ENCODE measurements at places on chromosomes 2 and 18.

DNA sequence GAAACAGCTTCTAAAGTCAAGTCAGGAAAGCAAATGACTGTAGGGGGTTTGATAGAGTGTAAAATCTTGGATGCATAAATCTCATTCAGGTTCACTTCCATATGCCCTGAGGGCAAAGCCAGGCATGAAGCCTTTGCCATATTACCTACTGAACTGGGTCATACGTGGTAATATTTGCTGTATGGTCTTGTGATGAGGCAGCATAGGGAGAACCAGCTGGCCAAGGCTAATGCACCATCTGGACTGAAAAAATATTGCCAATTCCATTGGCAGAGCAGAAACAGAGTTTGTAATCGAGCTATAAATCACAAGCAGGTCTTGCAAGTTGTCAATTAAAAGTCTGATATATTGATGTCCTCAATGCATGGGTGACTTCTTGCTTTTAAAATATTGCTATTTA is 243.8 kb downstream of the ERBB4 start:
- DNase-seq, result no peak

GRCh38 chr18:10834128-10834815 is 308.4 kb downstream of the NAPG start:
- no peak for DNase-seq

- peak; percentile 95 for DNase-seq
Observed at GRCh38 chr2:47360927-47361326, 42.0 kb upstream of the MSH2 start.

- peak; percentile 95 for DNase-seq
Observed at GRCh38 chr2:62216616-62217015, 20.7 kb downstream of the B3GNT2 start.

- no peak for DNase-seq
Observed at GRCh38 chr18:55439056-55439455, 148.9 kb downstream of the TCF4 start.

DNA sequence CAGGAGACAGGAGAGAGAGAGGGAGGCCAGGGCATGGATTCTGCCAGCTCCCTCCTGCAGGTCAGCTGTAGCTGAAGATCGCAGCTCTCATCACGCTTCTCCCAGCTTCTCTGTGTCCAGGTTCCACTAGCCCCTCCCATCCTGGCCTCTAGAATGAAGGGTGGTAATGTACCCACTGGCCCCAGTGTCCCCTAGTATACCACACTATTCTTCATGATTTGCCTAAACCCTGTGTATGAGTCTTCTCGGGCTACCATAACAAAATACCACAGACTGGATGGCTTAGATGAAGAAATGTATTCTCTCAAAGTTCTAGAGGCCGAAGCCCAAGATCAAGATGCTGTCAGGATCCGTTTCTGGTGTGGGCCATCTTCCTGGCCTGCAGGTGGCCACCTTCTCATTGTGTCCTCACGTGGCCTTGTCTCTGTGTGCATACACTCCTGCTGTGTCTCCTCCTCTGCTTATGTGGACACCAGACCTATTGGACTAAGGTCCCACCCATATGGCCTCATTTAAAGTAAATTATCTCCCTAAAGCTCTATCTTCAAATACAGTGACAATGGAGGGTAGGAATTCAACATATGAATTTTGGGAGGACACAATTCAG is 77.3 kb downstream of the TNFRSF11A start:
- DNase-seq, result no peak

DNA sequence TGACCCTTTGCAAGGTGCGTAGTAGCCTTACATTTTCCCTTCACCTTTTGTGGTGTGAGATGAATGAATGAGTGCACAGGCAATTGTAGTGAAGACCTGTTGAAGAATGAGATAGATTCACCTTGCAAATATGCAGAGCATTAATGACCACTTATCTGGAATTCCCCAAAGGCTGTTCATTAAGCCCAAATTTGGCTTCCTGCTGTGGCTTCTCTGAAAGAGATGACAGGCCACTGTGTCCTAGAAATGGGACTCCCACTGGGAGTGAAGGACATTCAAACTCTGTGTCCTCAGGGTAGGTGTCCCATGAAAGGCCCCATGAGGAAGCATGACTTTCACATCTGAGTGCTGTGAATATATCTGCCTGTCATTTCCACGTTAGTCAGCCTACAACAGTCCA is 1821.8 kb upstream of the PIK3C3 start:
- DNase-seq, result no peak

DNA sequence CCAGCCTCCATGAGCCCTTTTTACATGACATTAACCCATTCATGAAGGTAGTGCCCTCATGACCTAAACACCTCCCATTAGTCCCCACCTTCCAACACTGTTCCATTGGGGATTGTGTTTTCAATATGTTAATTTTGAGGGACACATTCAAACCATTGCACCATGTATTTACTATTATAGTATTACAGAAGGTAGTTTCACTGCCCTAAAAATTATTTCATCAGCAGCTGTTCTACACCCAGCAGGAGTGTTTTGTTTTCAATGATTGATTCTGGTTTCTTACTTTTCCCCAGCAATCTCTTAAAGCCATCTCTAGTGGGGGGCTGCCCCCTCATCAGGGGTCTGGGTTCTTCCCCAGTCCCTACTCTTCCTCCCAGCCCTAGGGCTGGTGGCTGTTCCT is 71.9 kb downstream of the CERS6 start:
- DNase-seq, result no peak

DNA sequence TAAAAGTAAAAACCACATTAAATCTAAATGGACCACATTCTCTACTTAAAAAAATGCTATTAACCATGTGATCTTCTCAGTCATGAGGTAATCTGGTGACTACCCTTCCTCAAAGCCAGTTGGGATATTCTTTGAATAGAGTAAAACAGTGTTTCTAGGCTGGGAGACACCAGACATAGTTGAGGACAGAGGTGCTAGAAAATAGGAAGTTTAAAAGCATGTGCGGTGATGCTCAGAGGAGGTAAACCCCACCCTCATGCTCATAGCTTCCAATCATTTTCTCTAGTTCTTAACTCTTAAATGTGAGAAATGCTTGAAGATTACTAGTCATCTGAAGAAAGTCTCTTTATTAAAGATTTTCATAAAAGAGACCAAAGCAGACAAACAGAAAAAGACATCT is 30.7 kb upstream of the ELAC1 start:
- no peak for DNase-seq

DNA sequence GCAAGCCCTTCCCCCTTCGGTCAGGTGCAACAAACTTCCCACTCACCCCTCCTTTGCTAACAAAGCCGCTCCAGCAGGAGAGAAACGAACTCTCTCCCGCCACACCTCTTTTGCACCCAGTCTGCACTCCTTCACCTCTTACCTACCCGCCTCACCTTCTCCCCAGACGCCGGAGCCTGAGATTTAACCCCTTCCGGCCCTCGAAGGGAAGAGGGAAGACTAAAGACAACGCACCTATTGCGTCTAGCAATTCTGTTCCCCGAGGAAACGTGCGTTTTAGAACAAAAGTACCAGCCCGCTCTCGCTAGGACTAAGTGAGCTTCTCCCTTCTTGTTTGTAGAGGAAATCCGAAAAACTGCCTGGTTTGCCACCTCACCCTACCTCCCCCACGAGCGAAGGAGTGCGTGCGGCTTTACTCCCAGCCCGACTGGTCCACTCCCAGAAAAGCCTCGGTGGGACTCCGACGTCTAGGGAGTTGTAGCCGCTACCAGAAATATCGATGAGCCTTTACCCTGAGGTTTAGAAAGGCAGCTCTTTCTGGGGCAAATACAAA is 441 bp upstream of the PEX13 start:
- peak; percentile 86 for DNase-seq

DNA sequence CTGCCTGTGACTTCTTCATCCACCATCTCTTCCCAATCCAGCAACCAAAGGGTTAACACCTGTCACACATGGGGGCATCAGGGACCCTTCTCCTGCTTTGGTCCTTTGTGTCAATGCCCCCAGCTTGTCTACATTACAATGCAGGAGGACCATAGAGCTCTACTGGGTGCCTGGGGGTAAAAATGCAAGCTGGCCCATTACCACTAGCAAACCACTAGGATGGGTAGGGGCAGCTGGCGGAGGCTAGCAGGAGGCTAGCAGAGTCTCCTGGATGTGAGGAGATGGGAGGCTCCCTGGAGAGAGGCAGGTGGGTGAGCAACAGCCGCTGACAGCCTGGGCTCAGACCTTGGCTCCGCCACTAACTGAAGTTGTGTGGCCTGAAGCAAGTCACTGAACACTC is 153.4 kb upstream of the SKOR2 start:
- no peak for DNase-seq

DNA sequence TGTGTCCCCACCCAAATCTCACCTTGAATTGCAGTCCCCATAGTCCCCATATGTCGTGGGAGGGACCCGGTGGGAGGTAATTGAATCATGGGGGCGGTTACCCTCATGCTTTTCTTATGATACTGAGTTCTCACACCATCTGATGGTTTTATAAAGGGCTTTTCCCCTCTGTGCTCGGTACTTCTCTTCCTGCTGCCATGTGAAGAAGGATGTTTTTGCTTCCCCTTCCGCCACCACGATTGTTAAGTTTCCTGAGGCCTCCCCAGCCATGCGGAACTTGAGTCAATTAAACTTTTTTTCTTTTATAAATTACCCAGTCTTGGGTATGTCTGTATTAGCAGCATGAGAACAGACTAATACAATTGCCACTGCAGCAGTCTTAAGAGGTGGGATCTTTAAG is 134.9 kb downstream of the LTBP1 start:
- DNase-seq, result no peak

DNA sequence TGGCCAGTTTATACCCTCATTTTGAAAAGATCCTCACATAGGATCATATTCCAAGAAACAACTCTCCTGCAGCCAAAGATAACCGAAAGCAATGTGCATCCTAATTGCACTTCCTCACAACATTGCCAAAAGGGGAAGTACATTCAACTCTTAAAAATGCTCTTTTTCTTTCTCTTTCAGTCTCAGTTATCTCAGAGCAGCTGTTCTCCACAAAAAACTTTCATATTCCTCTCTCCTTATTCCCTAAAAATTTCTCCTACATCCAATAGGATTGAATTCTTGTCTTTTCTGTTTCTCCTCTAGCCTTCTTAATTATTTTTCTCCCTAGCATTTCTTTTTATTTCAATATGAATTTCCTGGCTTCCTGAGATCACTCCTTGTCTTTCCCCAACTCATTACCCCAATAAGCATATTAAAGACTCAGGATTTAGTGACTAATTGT is 7.4 kb upstream of the VRK2 start:
- peak; percentile 63 for DNase-seq

DNA sequence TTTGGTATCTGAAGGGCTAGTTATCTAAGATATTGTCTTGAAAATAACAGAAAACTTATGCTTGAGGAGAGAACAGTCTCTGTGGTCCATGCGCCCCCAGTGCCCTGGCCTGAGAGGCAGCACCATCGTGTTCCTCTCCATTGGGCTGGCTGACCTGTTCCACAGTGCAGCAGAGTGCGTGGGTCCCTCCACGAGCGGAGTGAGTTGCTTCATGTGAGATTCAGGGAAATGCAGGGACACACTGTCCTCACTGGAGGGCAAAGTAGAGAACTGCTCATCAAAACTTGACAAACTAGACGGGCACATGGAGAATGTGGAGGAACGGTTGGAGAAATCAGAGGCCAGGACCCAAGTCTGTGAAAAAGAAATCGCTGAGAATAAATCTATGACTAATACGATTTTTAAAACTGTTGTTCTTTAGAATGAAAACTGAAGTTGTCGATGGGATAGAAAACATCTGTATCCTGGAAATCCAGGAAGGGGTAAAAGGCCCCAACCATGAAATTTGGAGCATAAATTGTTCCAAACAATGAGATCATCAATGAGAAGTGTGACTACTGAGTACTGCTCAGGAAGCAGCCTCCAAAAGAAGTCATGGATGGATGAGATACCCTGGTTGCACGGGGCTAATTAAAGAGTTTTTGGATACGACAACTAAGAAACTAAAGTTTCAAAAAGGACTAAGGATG is 58.1 kb downstream of the REV1 start:
- no peak for DNase-seq

DNA sequence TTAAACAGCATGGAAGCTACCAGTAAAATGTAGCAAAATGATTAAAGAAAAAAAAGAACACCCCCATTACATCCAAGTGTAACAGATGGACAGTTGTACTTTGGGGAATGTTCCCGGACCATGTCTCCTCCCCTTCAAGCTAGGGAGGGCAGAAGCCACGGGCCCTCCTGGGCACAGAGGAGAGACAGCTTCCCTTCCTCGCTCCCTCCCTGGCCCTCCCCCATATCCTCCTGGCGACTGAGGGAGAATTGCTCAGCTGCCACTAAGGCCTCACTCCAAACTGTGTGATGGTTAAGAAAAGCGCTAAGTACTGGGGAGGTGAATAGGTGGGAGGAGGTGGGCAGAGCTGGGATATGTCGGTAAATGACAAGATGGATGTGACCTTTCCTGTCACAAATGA is 358.0 kb downstream of the HRH4 start:
- no peak for DNase-seq

GRCh38 chr2:237530472-237531433 is 35.6 kb upstream of the PRLH start:
- DNase-seq, result no peak

DNA sequence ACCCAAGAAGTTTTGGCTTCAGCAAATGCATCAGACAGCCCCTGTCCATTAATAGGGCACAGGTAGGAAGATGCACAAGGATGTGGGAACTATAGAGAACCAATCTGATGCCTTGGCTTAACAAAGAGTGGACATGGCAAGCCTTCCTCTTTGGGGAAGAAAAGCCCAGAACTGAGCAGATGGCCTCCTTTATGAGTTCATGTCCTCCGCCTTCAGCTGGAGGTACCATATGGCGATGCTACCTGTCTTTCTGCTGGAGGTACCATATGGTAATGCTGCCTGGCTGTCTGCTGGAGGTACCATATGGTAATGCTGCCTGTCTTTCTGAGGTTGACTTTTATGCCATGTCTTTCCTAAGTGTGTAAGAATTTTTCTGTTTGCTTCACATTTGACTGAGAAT is 6.0 kb downstream of the RETREG2 start:
- DNase-seq, result no peak

DNA sequence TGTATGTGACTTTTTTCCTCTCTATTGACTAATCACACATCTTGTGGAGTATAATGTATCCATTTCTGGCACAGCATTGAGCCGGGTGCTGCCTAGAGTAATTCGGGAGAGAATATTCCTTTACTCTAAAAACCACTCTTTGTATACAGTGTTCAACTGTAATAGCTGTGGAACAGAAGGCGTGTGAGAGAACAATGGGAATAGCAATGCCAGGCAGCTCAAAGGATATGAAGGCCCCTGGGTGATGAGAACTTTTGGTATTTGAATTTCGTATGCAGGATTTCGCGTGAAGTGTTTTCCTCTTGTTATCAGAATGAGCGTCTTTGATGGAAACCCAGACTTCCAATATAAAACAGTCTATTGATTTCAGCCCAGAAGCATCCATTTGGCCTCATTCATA is 84.6 kb upstream of the MAP3K20 start:
- no peak for DNase-seq

Data from GM23248 (cell line).